ENCODE measurements at places on chromosomes 11 and 22.

DNA sequence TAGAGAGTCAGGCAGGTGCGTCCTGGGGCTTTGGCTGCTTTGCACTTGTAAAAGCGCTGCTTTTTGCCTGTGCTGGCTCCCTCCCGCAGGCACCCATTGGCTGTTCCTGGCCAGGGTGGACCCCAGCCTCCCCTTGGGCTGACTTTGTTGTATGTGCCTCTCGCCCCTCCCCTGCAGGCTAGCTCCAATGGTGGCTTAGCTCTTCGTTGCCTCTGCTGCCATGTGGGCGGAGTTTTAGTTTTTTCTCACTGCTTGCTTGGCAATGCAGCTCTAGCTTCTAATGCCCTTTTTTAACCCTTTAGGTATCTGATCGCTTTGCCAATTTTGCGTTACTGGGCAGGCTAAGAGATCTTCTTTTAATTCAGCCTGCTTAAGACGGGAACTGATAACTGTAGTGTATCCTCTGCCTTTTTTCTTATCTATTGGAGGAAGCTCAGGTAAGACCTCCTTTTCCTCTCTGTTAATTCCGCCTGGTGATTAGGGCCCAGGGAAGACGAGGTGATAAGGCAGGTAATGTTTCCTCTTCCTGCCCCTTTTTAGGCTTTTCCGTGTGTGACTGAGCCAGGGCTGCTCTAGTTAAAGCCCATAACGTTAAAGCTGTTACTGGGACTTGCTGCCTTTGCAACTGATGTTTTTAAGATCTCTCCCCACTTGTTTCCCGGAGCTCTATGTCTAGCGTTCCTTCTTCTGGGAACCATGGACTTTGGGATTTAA is 11.7 kb upstream of the GLYATL1 start:
- DNase-seq, result peak; percentile 99

DNA sequence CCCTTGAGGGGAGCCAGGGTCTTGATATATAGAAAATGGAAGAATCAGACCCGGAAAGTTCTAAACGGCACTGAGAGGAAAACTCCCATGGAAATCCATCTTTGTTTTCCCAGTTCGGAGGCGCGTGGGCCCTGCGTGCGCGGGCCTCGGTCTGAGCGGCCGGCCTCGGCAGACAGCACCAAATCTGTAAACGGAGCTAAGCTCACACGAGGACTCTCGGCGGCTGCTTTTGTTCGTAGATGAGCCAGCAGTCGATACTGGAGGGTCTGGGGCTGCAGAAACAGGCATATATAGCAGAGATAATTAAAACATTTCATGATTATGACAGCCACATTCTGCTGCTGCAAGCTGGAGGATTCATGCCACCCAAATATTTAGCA is 68.5 kb upstream of the PPARA start:
- DNase-seq, result no peak

- DNase-seq, result no peak
Measured at GRCh38 chr22:44549701-44550100, 51.7 kb upstream of the RTL6 start.

- no peak for DNase-seq
Measured at GRCh38 chr22:28607795-28608194, 71.8 kb downstream of the TTC28 start.

- DNase-seq, result no peak
Measured at GRCh38 chr11:15884141-15884540, 472.2 kb downstream of the SOX6 start.

DNA sequence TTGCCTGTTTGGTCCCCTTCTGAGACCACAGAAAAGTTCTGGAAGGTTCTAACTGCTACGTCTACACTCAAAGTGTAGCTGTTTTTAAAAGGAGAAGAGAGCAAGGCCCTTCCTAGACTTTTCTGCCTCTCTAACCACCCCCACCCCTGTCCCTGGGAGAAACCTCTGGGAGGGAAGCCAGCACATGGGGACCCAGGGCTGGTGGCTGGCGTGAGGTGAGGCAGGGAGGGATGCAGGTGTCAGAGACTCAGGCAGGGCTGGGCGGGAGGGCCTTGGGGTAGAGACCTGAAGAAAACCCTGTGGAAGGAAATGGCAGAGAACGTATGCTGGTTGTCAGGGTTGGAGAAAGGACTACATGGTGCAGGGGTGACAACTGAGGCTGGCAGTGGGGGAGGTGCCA is 26.7 kb downstream of the ARRB1 start:
- no peak for DNase-seq

DNA sequence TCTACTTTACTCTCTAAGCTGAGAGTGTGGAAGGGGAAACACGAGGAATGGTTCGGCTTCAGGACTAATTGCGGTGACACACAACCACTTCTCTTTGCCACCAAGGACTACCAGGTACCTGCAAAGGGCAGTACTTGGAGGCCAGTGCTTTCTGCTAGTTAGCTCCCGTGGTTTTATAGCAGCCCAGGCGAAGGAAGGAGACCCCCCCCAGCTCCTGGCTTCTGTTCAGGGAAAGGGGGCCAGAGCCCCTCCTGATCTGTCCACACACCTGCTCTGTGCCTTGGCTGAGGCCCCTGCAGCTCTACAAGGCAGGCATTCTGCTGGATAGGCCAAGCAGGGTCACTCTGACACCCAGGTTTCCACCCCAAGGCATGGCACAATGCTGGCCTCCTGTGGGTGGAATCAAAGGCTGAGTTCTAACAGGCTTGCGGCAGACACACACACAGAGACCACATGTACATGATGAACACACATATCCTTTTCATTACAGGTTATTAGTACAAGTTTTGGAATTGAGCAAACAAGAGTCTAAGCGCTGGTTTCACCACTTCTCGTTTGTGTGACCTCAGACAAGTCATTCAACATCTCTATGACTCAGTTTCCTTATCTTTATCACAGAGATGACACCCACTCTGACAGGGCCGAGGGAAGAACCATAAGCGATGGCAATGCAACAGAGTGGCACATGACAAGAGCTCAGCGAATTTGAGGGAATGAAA is 7.5 kb downstream of the SERPIND1 start:
- no peak for DNase-seq

Measured in H9 (cell line).